Esophagus squamous epithelium (tissue), 5 donors: ENCODE measurements at places on chromosomes 11 and 22. TPM values are rescaled to one million over a fixed set of nuclear protein-coding genes. Genes with fewer than 3 reads are reported as not detected.

DNA sequence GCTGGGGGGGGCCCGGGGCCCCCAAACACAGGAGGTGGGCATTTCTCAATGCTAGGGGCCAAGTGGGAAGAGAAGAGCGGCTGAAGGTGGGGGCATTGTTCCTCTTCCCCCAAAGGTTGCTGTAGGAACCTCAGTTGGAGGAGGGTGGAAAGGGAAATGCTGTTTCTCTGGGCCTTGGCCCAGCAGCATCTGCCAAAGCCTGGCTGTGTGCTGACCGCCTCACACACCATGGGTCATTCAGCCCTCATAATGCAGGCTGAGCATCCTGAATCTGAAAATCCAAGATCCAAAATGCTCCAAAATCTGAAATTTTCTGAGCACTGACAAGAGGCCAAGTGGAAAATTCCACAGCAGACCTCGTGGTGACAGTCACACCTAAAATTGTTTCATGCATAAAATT is 49.0 kb upstream of the BID start:
- no peak for DNase-seq

- DNase-seq, result no peak
Measured at GRCh38 chr11:132751516-132752250, 780.6 kb downstream of the OPCML start.

OR2D2 gene
- not detected for total RNA-seq

MLC1 gene
- under 0.01 TPM for total RNA-seq

DNA sequence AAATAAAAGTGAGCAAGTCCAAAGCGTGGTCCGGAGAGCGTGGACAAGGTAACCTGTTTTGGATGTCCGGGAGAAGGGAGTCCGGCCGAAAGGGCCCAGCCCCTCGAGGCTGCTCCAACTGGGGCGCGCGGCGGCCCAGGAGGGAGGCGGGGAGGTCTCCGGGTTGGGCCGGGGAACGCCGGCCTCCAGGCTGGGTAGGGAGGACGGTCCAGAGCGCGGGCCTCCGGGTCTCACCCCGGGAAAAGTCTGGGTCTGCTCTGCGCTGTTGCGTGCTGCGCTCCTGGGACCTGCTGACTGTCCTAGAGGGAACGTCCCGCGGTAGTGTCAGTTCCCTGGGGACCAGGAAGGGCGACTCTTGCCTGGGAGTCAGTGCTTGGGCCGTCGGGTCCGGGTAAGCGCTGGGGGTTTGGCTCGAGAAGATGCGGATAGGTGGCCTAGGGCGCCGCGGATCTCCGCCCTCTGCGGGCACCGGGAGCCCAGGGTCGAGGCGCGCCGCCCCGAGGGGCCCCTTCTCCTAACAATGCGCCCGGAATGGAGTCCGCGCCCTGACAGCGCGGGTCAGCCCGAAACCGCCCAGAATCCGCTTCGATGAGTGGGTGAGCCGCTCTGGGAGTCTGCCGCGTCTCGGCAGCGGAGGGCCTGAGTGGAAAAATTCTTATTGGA is 988 bp upstream of the FLI1 start:
- no peak for DNase-seq

DNA sequence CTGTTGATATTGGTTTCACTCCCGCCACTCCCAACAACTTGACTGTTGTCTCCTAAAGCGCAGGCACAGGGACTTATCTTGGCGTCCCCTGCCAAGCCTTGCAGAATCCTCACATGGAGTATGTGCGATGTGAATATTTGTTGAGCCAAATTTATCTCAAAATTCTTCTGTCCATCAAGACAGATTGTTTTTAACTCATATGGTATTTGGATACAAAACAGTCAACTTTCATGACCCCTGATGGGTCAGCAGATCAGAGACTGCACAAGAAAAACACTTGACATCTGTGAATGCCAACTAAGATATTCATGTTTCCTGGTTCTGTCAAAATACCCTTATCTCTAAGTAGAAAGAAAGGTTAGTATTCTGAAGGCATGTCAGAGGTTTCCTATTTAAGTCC is 221.7 kb upstream of the BLID start:
- no peak for DNase-seq
